ENCODE measurements at places on chromosomes 5 and 9. TPM values are rescaled to one million over a fixed set of nuclear protein-coding genes. Genes with fewer than 3 reads are reported as not detected.

SLC36A2 gene
- not detected for total RNA-seq

DNM1 gene
- 31.4 TPM for total RNA-seq

CWC27 gene
- total RNA-seq: 22.8 TPM

INSL6 gene
- not detected for total RNA-seq

STING1 gene
- total RNA-seq: 71.5 TPM

LCNL1 gene
- 1.7 TPM for total RNA-seq

PPP1R26 gene
- 25.6 TPM for total RNA-seq

SLIT3 gene
- total RNA-seq: 67.0 TPM

HACD4 gene
- 4.1 TPM for total RNA-seq

GPR21 gene
- 7.8 TPM for total RNA-seq

SPAAR gene
- 1.9 TPM for total RNA-seq

ZNF622 gene
- 20.8 TPM for total RNA-seq

BTNL3 gene
- not detected for total RNA-seq

SPATA31D4 gene
- total RNA-seq: not detected

OBP2B gene
- total RNA-seq: not detected

FRMD3 gene
- 16.8 TPM for total RNA-seq

ADGRD2 gene
- 0.29 TPM for total RNA-seq

IQGAP2 gene
- total RNA-seq: 9.7 TPM

IL11RA gene
- total RNA-seq: 19.4 TPM
